ENCODE measurements at places on chromosomes 13 and 19.

- no peak for DNase-seq
These were observed 82.3 kb upstream of the C1QTNF9B start for GRCh38 chr13:23979361-23980159.

GRCh38 chr19:37413313-37414084 lies 42.6 kb downstream of the ZNF527 start:
- no peak for DNase-seq

DNA sequence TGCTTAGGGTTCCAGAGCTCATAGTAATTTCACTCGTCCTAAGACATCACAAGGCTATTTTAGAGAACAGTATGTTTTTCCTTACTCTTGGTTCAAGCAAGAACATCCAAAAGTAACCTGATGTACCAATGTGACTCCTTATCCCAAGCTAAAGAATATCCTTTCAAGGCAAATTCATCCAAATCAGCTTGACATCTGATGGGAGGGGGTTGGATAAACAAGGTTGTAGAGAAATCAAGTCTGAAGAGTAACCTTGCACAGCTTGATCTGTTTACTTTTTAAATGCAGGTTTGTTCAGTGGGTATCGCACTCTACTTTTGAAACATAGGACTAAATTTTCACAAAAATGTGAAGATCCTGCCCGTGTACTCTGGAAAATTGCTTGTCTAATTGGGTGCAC lies 201.2 kb downstream of the GGACT start:
- DNase-seq = no peak

GRCh38 chr13:46378411-46378810 lies 8.6 kb downstream of the RUBCNL start:
- no peak for DNase-seq

- DNase-seq = no peak
These were observed 363 bp upstream of the ZNF763 start for GRCh38 chr19:11964496-11964857.

GRCh38 chr13:75812751-75813181 lies 176.6 kb downstream of the LMO7 start:
- DNase-seq = no peak

DNA sequence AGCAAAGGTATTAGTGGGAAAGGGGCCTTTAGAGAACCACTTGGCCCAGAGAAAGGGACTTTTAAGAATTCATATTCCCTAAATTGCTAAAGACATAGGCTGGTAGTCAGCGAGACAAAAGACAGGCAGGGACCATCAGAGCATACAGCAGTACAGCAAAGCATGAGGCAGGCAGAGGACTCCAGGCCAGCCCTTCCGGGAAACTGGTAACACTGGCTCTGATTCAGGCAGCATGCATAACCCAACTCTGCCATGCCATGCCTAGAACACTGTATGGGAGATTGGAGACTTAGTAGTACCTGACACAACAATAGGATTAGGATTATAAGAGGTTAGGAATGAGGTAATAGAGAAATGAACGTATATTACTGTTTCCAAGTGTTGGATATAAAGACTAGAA lies 34.9 kb downstream of the CAB39L start:
- no peak for DNase-seq

DNA sequence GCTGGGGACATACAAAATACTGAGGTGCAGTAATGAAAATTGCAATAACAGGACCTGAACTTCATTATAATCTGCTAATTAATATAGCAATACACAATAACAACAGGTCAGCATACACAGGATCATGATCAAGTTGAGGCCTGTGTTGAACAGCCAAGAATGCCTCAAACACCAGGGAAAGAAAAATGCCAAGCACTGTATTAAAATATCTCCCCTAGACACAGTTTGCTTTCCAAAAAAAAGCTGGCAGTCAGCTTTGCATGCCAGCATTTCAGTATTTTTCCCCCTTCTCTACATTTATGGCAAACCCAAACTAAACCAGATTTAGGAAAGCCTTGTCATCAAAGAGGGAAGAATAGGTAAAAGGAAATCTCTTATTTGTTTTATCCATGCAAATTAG lies 226.9 kb downstream of the LHFPL6 start:
- no peak for DNase-seq

GRCh38 chr13:74871369-74872070 lies 610.4 kb downstream of the TBC1D4 start:
- no peak for DNase-seq

GRCh38 chr13:80560609-80561008 lies 219.7 kb upstream of the SPRY2 start:
- DNase-seq = no peak

GRCh38 chr19:55704494-55705245 lies 29.6 kb downstream of the EPN1 start:
- DNase-seq = no peak

- DNase-seq = no peak
These were observed 11.7 kb downstream of the KCTD12 start for GRCh38 chr13:76874479-76874878.

DNA sequence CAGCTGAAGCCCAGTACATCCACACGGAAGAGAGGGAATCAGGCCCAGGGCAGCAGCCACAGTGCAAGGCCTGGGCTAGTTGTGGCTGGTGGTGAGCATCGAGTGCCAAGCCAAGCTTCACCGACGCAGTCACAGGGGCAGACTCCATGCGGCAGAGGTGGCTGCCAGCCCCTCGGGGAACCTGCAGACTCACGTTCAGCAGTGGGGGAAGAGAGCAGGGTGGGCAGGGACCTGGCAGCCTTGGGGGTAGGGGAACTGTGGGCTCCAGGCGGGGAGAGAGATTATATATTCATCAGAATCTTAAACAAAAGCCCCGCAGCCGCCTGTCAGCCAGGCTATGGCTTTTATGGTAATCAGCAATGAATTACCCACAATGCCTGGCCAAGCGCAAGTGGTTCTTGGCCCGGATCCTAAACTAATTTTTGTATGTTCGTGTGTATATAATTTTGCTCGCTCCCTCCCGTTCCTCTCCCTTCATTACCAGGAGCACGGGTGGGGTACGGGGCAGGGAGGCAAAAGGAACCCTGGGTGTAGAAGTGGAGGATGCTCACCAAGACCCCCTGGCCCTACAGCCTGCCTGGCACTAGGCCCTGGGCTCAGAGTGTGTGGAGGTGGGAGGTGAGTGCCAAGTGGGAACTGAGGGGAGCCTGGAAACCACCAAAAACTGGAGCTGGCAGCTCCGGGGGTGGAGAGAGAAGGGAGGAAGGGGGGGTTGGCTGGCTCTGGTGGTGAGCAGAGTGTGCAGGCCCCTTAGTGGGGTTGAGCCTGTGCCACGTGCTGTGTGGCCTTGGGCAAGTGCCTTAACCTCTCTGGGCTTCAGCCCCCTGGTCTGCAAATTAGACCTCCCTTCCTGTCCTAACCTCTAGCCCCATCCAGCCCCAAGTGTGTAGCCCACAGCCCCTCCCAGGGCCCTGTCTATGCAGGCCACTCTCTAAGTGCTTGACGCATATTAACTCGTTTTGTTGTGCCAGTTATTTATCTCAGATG lies 31.9 kb downstream of the PTPRS start:
- DNase-seq = no peak

- DNase-seq = no peak
These were observed 20.1 kb downstream of the STOML3 start for GRCh38 chr13:38970380-38971051.

GRCh38 chr13:19172647-19173030 lies 9.0 kb downstream of the TUBA3C start:
- no peak for DNase-seq

- DNase-seq = no peak
These were observed 728.0 kb downstream of the GPC5 start for GRCh38 chr13:92126399-92126798.

DNA sequence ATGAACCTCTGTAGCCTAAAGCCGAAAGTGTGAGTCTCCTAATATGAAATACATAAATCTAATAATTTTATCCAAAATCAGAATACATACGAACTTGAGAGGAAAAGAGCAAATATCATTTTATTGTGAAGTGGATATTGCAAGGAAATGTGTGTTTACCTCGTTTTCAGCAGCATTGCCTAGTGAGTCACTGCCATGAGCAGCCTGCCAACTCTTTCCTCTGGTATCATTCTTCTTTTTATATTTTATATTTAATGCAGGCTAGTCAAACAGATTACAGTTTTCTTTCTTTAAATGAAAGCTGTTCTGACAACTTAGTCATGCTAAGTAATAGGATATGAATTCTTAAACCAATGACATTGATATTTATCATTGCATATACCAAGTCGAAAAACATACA lies 44.2 kb downstream of the EDNRB start:
- no peak for DNase-seq

DNA sequence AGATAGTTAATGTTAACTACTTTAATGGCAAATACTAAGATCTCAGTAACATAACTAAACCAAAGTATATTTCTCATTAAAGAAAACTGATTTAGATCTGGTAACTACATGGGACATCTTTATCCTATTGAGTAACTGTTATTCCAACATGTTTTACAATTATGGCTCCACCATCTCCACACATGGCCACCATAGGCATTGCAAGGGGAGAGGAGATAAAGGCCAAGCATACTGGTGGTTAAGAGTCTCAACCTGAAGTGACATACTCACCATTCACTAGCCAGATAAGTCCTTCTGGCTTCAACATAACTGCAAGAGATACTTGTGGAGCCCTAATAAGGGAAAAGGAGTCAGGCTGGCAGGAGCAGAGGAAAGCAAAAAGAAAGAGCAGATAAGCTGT lies 1586.4 kb upstream of the SPRY2 start:
- no peak for DNase-seq

- no peak for DNase-seq
These were observed 1.9 kb downstream of the LTBP4 start for GRCh38 chr19:40603071-40603388.

DNA sequence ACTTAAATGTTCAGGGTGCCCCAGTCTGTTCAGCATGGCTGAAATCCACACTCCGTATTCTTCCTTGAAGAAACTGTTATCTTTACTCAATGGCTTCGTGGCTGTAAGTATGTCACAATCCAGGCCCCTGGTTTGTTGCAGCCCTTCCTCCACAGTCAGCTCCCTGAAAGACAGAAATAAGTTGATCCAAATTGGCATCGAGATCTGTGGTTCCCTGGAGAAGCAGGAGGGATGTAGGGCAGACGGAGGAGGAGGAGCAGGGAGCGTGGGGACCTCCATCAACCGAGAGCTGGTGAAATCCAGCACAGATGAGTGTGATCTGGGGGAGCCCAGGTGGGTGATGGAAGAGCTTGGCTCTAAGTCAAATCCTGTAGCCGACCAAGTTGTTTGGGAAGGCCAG lies 304 bp downstream of the TSPAN16 start:
- DNase-seq = no peak

DNA sequence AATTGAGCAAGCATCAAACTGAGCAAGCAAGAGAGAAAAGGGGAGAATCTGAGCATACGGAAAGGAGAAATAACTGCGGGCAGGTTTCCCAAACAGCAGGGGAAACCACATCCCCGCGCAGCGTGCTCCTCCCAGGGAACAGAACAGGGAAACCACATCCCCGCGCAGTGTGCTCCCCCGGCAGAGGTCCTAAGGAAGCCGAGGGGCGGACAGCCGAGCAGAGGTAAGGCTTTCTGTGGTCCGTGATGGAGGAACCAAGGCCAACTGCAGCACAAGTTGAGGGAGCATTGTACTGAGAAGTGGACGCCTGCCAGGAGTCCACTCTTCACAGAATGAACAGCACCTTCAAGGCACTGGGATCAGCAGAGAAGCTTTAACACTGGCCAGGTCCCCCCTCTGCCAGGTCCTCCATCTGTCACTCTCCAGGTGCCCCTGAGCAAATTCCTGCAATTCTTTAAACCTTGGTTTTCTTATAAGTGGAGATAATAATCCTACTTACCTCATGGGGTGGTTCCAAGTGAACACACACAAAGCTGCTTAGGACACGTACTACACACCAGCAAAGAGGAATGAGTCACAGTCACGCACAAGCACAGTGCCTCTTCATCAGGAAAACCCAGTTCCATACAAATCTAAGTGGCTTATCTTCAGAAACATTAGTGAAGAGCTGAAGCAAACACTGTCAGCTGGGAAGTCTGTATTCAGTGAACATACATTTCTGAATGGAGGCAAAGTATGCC lies 23.0 kb upstream of the LAMP1 start:
- DNase-seq = no peak

- no peak for DNase-seq
These were observed 51.8 kb upstream of the IPO5 start for GRCh38 chr13:97901716-97902115.

GRCh38 chr19:17070912-17071311 lies 4.3 kb downstream of the HAUS8 start:
- no peak for DNase-seq

GRCh38 chr13:92315265-92315664 lies 911.3 kb upstream of the GPC6 start:
- DNase-seq = no peak

DNA sequence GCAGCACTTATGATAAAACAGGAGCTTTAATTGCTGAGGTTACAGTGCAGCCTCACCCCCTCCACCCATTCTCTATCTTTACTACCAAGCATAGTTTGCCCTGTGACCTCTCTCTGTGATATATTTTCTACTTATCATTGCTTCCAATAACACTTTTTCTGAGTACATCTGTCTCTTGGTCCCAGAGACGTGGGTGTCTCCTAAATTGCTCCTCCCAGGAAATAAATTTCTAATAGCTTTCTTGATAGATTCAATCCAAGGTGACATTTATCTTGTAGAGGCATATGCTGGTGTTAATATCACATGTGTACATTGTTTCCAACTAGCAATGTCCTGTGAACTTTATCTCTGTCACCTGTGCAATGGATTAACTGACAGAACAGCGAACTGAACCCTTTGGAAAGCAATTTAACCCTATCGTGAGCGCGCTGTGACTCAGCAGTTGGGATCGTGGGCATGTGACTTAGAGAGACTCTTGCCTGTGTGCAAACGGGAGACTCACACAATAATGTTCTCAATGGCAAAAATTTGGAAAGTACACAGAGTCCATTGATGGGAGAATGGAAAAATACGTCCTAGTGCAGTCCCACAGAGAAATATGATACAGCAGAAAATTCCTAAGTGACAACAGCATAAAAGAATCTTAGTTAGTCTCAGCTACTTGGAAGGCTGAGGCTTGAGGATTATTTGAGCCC lies 7.0 kb upstream of the MAP2K2 start:
- DNase-seq = no peak

DNA sequence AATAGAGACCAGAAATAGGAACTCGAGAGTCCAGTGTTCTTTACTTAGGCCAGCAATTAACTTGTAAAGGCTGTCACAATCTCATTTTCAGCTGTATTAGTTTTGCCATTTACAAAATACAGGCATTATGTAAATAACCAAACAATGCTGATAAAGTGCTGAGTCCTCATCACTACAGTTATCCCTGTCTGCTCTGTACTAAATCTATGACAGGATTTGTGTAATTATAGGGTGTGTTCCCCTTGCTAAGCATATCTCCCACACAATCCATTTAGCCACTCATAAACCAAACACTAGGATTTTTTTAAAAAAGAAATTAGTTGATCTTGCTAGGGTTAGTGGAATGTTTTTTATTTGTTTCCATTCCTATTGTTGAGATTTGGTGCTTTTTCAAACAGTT lies 23.2 kb downstream of the PDX1 start:
- no peak for DNase-seq

Measured in stimulated activated CD4-positive, alpha-beta T cell treated with anti-CD3 and anti-CD28 coated beads, Interleukin-1b, Interleukin-23, amount 100 ng/mL, for 1 hour (primary cell).